ENCODE measurements at places on chromosomes 5 and 9. TPM values are rescaled to one million over a fixed set of nuclear protein-coding genes. Genes with fewer than 3 reads are reported as not detected.

ARHGEF28 gene
- total RNA-seq, result not detected

DNA sequence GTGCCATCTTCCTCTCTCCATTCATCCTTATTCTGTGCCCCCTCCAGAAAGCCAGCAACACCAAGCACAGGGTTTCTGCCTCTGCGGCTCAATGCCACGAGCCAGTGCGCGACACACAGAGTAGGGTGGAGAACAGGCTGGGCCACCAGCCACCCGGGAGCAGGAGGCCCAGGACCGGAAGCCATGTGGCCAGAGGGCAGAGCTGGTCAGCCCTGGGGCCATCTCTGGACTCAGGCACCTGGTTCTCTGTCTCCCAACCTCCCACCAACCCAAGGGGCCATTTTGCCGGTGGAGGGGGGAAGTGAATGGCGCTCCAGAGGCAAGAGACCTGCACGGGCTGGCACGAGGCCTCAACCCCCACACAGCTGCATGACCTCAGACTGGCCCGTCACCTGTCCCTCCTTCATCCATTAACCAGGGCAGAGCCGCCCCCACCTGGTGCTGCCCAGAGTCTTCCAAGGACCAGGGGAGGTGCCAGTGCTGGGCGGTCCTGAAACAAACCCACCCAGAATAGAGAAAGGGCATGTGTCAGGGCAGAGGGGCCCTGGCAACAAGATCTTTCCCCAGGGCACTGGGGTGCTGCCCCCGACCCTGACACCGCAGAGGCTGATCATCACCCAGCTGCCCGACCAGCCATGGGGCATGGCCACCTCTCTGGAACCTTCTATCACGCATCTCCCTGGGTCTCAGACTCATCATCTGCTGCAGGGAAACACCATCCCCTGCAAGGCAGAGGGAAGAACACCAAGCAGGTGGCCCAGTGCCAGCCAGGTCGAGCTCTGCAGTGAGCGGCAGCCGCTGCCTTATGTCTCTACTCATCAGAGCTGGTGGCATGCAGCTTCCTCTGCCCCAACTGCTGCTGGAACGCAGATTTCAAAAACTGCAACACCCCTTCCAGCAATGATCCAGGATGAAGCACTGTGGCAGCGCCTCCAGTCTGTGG is 11.9 kb downstream of the VAV2 start:
- no peak for DNase-seq
- H3K4me1 ChIP-seq, result no peaks in the 10 kb centered on the region
- no peak overlapping the region for H3K4me3 ChIP-seq
- H3K27ac ChIP-seq, result no peak overlapping the region

HSPB3 gene
- not detected for total RNA-seq

- H3K27me3 ChIP-seq, result no peaks in the 10 kb centered on the region
- H3K36me3 ChIP-seq, result no peaks in the 10 kb centered on the region
- no peaks in the 10 kb centered on the region for H3K4me1 ChIP-seq
These were observed 114.7 kb downstream of the TAF11L14 start for GRCh38 chr5:17748941-17749340.

Measured in activated CD8-positive, alpha-beta T cell treated with anti-CD3 and anti-CD28 coated beads, Interleukin-2, amount 10 ng/mL, durations not matched to agents 7 days and 5 days (primary cell).